ENCODE measurements at places on chromosomes 3 and 15. TPM values are rescaled to one million over a fixed set of nuclear protein-coding genes. Genes with fewer than 3 reads are reported as not detected.

IGF2BP2 gene
- total RNA-seq = 39.1 TPM

GRCh38 chr3:42451546-42452230 is 41.3 kb upstream of the LYZL4 start:
- DNase-seq = no peak

PLCL2 gene
- total RNA-seq = 18.6 TPM

DNA sequence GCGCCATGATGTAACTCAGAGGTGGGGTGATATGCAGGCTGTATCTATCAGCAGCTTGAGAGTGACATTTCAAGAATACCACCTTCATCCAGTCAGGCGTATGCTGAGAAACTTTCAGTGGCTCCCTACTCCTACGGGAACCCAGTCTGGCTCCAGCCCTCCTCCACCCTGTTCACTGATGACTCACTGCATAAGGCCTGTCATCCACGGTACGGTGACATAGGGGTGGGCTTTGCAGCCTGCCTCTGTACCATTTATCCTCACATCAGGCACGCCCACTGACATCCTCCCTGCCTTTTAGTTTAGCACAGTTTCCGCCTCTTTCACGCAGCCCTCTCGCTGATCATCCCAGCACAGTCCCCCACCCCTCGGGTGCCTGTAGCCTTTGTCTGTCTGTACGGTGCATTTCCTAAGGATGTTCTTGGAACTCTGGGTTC is 11.7 kb downstream of the PXYLP1 start:
- DNase-seq = no peak

DNA sequence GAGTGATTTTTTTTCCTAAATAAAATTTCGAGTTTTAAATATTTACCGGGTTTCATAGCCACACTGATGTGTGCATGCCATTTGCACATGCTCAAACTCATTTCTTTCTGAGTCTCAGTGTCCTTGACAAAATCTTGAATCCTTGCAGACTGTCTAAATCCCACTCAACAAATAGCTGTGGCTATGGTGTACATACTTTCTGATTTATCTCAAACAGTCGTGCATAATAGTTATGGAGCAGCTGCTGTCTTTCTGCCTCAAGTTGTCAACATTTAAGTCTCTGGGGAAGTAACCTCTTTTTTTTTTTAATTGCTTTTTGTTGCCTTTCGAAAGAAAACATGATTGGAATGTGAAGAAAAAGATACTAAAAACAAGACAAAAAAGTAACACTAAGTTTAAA is 52.8 kb upstream of the UTS2B start:
- no peak for DNase-seq

DNA sequence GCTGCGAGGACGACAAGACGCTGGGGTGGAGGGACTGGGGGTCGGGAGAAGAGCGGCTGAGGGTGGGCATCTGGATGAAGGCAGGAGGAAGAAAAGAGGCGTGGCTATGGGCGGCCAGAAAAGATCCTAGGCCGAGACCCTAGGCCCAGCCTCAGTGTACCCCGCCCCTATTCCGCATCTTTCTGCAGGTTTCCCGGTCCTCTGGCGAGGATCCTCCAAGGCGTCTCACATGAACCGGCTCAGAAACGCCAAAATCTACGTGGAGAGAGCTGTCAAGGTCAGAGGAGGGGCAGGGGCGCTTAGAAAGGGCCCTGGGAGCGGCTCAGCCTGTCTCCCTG is 340 bp downstream of the TTLL3 start:
- DNase-seq = no peak

Data from skin of body (tissue), 3 donors.